ENCODE measurements at places on chromosomes 12 and 14.

- DNase-seq: no peak
These were observed 5.4 kb downstream of the MDM1 start for GRCh38 chr12:68326716-68327115.

DNA sequence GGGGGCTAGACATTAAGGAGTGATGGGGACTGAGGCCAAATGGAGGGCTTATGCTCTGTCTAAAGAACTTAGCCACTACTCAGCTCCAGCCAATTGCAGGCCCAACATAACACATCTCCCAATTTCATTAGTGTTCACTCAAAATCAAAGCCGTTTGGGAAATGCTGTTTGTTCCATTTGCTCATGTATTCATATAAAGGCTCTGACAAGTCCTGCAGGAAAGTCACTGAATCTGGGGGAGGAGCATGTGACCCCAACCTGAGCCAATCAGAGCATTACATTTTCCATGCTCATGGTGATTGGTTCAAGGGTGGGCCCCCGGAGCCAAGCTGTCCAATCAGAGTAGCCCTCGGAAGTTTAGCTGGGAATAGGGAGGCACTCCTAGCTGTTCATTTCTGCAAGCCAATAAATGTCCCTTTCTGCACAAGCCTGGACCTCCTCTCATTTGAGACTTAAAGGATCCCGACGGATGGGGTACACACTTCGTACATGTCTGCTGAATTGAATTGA lies 20.9 kb downstream of the SDSL start:
- DNase-seq: no peak

- no peak for DNase-seq
These were observed 392.0 kb downstream of the EMP1 start for GRCh38 chr12:13588574-13588973.

DNA sequence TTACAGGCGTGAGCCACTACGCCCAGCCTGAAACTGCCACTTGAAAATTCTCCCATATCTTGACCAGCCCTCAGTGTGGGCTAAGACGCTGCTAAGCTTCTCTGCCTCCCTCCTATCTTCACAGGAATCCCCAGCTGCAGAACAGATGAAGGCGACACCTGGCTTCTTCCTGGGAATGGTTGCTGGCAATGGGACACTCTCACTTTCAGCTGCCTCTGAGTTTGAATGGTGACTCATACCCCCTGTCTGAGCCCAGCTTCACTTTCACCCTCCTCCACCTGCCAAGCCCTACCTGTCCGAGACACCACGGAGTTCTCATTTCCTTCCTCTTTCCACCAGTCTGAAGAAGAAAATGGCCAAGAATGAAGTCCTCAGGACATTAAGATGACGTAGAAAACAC lies 18.3 kb upstream of the VASH1 start:
- DNase-seq: no peak

DNA sequence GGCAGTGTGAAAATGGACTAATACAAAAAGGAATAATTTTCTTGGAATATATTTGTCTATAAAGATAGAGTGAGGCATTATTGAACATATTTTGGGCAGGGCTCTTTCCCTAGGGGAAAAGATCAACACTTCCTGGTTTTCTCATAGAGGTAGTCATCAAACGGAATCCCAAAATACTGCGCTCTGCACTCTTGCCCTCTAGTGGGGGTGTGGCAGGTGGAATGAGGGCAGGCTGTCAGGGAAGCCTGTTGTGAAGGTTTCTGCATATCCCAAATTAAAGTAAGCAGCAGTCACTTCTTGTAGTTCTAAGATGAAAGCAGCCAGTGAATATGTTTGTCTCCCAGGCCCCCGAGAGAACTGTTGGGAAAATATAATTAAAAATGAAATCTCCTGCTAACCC lies 666.8 kb upstream of the TMEM132C start:
- no peak for DNase-seq

- DNase-seq: no peak
These were observed 315.6 kb upstream of the ATP2B1 start for GRCh38 chr12:90024262-90024661.

DNA sequence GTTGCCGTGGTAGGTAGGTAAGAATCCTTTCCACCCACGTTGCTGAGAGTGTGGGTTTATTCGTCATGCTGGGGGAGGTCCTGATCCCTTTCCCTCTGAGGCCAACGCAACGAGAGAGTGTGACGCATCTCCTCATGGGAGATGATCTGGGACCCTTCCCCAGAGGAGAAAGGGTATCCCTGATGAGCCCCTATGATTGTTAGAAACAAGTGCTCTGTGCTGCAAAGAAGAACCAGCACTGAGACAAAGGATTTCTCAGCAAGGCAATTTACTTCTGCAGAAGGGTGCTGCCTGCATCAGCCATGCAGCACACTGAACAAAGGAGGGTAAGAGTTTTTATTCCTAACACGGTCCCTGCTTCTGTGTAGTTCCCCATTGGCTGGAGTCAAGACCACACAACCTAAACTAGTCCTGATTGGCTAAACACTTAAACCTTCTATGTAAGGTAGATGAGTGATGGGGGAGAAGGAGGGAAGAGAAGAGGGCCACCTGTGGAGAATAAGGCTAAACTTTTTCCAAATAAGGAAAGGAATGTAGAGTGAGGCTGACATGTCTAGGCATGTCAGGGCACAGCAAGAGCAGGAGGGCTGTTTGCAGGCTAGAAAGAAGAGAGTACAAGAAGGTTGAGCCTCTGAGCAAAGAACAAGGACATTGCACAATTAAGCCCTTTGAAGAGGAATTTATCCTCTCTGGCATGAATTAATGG lies 21.3 kb downstream of the CLEC2A start:
- DNase-seq: no peak

DNA sequence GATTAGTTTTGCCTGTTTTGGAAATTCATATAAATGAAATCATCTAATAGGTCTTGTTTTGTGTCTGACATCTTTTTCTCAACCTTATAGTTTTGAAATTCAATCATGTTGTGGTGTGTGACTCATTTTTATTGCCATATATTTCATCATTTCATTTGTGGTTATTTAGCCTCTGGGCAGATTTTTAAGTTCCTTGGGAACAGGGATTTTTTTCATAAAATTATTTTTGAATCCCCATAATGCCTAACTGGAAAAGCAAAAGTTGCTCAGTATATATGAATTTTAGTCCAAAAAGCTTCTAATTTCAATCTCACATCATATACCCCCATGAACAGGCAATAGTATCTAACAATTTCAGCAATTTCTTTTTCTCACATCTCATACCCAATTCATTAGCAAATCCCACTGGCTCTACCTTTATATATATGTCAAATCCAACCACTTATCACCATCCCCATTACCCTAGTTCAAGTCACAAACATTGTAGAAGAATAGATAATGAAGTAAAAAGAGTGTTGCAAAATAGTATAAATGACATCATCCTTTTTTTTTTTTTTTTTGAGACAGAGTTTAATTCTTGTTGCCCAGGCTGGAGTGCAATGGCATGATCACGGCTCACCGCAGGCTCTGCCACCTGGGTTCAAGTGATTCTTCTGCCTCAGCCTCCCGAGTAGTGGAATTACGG lies 2.6 kb upstream of the OR6J1 start:
- no peak for DNase-seq

GRCh38 chr12:80235944-80236343 lies 136.6 kb downstream of the OTOGL start:
- DNase-seq: no peak

GRCh38 chr12:62862259-62862881 lies 72.6 kb downstream of the PPM1H start:
- no peak for DNase-seq

DNA sequence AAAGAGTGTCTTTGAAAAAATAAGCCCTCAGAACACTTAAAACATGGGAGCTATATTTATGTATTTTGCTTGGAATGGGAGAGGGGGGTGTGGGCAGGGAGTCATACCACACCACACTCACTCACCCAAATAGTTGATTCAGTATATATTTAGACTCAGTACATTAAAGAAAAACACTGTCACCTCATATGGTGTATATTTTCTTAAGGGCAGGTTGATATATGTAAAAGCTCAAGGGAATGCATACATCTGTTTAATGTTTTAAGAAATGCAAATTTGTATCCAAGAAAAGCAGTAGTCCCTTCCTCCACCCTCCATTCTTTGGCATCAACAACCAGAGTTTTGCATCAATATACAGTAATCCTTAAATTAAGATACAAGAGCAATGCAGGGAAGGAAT lies 1.4 kb downstream of the NFYB start:
- no peak for DNase-seq

- DNase-seq: no peak
These were observed 37.8 kb upstream of the ATF7IP start for GRCh38 chr12:14327711-14328110.

Measured in mucosa of descending colon (tissue), 3 donors.